Activated CD4-positive, CD25-positive, alpha-beta regulatory T cell treated with anti-CD3 and anti-CD28 coated beads, Interleukin-2, amount 50 U/mL, for 16 hours (primary cell): ENCODE measurements at places on chromosomes 12 and 14.

DNA sequence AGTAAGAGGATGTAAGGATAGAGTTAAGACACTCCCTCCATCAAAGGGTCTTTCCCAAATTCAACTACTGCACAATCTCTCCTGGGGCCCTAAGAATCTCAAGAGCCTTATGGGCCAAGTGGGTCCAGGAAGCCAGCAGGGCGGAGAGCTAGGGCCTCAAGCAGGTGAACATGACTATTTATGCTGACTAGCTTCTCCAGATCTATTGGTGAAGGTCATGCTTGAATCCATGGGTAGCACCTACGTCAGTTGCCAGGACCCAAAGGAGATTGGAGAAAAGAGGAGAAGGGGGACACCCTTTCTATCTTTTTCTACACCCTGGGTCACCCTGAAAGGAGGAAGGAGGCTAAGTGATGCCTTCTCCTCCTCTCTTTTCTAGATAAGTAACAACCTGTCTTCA, 534.2 kb upstream of the MIS18BP1 start:
- DNase-seq, result no peak

- DNase-seq, result no peak
Measured at GRCh38 chr12:93638095-93638494, 39.1 kb upstream of the CRADD start.

GRCh38 chr12:113500782-113501311, 29.2 kb upstream of the LHX5 start:
- no peak for DNase-seq

DNA sequence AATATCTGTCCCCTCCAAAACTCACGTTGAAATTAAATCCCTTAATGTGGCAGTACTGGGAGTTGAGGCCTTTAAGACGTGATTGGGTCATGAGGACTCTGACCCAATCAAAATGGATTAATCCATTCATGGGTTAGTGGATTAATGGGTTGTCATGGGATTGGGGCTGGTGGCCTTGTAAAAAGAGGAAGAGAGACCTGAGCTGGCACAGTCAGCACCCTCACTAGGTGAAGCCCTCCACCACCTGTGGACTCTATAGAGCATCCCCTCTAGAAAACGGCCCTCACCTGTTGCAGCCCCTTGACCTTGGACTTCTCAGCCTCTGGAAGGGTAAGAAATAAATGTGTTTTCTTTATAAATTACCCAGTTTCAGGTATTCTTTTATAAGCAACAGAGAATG, 53.0 kb downstream of the SPRING1 start:
- no peak for DNase-seq

DNA sequence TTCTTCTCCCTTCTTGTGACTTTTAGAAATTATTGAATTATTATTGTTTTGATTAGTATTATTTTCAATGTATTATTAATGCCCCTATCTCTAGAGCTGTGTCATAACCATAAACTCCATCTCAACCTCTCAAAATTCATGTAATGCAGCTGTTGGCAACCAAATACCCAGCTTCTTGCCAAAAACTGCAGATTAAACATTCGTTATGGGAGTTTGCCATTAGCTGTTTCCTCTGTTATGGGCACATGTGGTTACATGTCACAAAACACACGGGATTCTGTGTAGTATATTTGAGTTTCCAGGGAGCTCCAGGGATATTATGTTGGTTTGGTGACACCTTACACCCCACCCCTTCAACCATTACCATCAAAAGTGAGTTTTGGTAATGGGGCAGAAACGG, 2.8 kb upstream of the ALX1 start:
- no peak for DNase-seq

- no peak for DNase-seq
Measured at GRCh38 chr14:51881636-51882035, 21.2 kb downstream of the GNG2 start.

- DNase-seq, result no peak
Measured at GRCh38 chr14:45559626-45560025, 306.6 kb upstream of the MIS18BP1 start.

GRCh38 chr14:77961847-77962580, 162.1 kb downstream of the ADCK1 start:
- no peak for DNase-seq

DNA sequence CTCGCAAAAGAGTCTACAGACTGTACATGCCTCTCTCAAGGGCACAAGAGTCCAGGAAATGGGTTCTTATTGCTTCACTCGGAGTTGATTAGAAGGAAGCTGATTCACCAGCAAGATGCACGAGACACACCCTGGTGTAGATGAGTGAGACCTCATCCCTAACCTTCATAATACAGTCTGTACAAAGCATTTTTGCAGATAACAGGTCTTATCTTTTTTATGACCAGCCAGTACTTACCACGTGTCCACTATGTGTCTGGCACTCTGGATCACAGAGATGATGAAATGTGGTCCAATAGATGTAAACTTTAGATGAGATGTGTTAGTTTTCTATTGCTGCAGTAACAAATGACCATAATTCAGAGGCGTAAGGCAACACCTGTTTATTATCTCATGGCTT, 53.4 kb upstream of the PWP1 start:
- no peak for DNase-seq
